ENCODE measurements at places on chromosomes 4 and X.

- no peak for DNase-seq
Measured at GRCh38 chr4:83629945-83630721, 94.2 kb downstream of the GPAT3 start.

- no peak for DNase-seq
Measured at GRCh38 chrX:126300401-126300800, 134.3 kb upstream of the DCAF12L2 start.

- DNase-seq = no peak
Measured at GRCh38 chr4:47289805-47290204, 173.7 kb downstream of the COMMD8 start.

- DNase-seq = no peak
Measured at GRCh38 chr4:2790583-2791517, 2.0 kb upstream of the SH3BP2 start.

DNA sequence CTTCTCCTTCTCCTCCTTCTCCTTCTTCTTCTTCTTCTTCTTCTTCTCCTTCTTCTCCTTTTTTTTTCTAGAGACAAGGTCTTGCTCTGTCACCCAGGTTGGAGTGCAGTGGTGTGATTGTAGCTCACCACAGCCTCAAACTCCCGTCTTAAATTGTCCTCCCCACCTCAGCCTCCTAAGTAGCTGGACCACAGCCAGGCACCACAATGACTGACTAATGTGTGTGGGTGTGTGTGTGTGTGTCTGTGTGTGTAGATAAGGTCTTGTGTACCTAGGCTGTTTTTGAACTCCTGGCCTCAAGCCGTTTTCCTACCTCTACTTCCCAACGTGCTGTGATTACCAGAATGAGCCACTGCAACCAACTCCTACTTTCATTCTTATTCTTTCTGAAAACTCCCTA lies 390.9 kb downstream of the ADAM29 start:
- no peak for DNase-seq

GRCh38 chr4:188372058-188372457 lies 232.8 kb downstream of the TRIML1 start:
- no peak for DNase-seq

GRCh38 chr4:7396186-7396910 lies 38.4 kb downstream of the PSAPL1 start:
- no peak for DNase-seq

DNA sequence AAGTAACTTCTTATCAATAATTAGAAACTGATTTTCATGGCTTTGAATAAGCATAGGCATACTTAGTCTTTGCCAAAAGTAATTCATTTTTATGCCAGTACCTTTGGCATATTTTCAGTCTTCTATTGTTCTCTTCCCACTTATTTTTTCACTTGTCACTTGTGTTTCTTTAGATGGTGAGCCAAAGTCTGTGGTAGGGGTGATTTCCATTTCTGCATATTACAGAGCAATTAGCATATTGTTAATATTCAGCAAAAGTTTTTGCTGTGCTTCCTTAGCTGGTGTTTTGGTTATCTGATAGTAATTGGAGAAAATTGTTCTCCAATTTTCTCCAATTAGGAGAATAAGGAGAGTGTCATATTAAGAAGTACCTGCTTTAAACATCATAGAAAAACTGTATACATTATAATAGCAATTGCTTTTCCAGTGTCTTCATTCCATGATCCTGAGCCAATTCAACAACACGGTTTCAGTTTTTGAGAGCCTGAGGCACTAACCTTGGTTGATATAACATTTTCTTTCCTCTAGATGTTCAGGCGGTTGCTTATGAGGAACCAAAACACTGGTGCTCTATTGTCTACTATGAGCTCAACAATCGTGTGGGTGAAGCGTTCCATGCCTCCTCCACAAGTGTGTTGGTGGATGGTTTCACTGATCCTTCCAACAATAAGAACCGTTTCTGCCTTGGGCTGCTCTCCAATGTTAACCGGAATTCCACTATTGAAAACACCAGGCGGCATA lies 64.7 kb downstream of the SMAD1 start:
- no peak for DNase-seq

DNA sequence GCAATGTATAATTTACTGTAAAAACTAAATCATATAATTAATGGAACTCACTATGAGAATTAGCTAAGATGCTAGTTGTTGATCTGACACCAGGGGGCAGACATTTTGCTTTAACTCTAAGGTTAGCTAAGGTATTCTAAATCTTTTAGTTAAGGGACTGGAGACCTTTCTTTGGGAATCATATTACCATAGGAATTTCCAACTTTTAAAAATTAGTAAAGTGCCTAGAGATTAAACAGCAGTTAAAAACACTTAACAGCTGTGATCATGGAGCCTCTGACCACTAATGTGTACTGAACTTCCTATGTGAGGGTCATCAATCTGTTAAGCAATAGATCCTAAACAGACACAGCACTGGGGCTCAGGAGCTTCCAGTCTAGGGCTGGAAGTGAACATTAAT lies 226.6 kb downstream of the NSUN7 start:
- DNase-seq = peak; percentile 46

DNA sequence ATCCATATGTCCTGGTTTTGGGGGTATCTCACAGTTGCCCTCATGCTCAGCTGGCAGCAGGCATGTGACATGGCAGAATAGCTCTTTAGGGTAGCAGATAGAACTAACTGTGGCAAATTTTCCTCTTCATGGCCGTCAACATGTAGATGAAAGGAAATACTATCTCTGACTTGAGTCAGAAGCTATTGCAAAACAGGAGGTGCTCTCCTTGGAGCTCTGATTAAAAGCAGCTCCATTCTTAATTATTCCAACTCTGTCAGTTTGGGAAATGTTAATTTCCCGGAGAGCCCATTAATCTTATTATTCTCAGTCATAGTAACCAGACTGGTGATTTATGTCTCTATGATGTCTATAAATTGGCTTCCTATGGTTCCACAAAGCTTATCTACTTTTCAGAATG lies 18.2 kb downstream of the IL13RA1 start:
- DNase-seq = no peak

DNA sequence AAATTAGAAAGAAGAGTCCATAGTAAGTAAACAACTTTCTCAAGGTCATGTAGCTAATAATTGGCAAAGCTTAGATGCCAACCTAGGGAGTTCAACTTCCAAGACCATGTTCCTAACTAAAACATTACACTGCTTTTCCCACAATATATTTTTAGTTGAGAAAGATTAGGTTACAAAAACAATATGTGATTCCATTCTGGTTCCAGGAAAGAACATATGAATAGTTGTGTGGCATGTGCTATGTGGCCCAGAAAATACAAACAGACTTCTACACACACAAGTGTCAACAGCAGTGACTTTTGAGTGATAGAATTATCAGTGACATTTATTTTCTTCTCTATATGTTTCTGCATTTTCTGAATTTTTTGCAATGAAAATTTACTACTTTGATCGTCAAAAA lies 62.7 kb upstream of the EDNRA start:
- DNase-seq = no peak

- no peak for DNase-seq
Measured at GRCh38 chr4:121814756-121815155, 8.9 kb downstream of the CCNA2 start.

- no peak for DNase-seq
Measured at GRCh38 chr4:133943081-133943480, 258.5 kb downstream of the PABPC4L start.

GRCh38 chr4:119744580-119744979 lies 116.0 kb upstream of the PDE5A start:
- no peak for DNase-seq

DNA sequence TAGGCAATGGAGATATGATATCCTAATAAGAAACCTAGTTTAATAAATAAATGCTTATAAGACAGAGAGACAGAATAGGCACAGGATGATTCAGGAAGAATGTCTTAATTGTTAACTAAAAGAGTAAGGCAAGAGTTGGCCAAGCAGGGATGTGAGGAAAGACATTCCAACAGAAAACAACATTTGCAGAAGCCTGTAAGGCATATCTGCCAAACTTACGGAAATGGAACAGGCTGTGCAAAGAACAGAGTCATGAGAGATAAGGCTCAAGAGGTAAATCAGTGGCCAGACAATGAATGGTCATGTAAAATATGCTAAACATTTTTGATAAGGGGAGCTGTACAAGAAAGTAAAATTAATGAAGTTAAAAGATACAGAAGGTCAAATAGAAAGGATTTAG lies 134.9 kb downstream of the KCTD8 start:
- DNase-seq = no peak

DNA sequence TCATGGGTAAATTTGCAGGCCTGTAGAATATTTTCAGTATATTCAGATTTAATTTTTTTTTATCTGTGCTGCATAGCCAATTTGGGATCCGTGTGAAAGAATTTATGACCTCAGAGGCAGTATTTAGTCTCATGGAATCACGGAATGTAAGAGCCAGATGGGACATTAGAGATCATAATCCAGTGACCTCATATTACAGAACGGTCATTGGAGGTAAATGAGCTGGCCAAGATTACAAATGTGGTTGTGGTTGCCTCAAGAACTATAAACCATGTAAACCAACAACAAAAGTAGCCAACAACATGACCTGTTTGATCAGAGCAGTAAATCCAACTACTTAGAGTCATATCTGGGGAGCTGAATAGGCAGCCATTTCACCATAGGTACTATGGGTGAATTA lies 71.6 kb downstream of the AMOT start:
- no peak for DNase-seq

DNA sequence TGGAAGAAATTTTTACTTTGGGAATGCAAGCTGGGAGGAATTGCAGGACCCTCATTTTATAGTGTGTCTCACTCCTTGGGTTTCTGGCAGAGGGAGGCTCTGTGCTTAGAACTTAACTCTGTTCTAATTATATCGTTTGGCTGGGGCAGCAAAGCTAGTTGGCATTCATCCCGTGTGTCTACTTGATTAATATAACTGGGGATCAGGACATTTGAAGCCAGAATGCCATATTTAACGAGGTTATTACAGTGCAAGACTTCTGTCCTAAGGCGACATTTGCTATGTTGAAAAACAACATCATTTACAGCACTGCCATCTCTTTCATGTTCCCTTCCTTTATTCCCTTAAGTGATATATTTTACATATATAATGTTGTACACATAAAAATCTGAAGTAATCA lies 179.1 kb upstream of the TBC1D9 start:
- DNase-seq = no peak

DNA sequence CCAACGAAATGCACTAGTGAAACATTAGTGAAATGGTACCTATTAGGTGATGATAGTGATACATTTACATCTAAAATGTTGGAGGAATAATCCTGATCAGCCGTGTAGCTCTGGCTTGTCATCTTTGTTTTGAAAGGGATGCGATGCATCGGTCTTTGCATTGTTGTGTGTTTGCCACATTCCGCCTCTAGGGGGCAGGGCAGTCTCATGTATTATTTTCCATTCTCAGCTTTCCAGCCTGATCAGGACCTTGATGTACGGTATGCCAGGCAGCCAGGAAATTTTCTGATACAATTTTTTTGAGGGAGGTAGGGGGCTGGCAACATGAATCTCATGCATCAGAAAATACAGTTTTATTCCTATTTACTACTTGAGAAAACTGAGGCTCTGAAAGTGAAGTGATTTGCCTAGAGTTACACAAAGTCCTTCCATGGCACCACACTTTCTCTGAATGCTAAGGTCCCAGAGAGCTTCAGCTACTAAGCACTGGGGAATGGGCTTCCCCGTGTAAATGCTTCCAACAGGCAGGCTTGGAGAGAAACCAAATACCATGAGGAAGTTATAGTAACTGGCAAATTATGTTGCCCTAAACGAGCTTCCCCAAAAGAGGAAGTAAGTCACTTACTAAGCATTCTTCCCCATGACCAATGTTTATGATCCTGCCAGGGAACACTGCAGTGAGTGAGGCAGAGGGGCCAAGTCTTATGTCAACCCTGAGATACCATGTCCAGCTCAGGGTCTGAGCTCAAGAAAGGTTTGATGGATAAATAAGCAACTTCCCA lies 31.8 kb upstream of the IQSEC2 start:
- DNase-seq = peak; percentile 48

GRCh38 chr4:2105559-2105958 lies 46.4 kb downstream of the NAT8L start:
- no peak for DNase-seq

DNA sequence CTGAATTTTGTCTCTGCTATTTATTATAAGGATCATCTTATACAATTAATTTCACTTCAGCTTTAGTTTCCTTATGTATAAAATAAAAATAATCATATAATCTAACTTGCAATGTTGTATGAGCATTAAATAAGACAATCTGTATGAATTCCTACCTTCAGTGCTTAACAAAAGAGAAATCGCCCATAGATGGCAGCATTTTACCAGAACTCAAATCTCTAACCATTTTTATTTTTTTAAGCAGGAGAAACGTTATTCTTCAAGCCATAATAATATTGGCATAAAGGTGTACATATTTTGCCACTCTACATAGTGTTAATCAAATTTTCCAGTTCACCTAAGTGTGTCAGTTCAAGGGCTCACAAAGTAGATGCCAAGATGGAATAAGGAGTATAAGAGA lies 78.8 kb downstream of the TMEM47 start:
- DNase-seq = peak; percentile 2

DNA sequence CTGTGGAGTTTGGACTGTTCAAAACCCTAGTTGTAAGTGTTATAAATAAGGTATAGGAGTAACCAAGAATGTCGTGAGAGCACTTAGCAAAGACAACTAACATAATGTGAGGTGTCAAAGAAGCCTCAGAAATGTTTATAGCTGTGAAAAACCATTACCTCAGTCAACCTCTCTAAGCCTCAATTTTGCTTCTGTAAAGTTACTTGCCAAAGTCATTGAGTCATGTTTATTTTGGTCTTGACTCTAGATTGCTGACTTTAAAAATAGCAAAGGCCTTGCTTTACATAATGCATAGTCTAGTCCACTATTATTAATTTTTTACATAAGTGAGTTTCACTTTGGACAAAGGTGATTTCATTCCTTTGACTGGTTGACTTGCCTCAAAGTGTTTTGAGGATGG lies 257.6 kb upstream of the CXXC4 start:
- DNase-seq = no peak

GRCh38 chr4:105622269-105622668 lies 69.8 kb downstream of the ARHGEF38 start:
- no peak for DNase-seq

Data from NCI-H1092 treated with DMSO at 0.1 percent for 48 hours (cell line).